ENCODE measurements at places on chromosomes 3 and 15.

DNA sequence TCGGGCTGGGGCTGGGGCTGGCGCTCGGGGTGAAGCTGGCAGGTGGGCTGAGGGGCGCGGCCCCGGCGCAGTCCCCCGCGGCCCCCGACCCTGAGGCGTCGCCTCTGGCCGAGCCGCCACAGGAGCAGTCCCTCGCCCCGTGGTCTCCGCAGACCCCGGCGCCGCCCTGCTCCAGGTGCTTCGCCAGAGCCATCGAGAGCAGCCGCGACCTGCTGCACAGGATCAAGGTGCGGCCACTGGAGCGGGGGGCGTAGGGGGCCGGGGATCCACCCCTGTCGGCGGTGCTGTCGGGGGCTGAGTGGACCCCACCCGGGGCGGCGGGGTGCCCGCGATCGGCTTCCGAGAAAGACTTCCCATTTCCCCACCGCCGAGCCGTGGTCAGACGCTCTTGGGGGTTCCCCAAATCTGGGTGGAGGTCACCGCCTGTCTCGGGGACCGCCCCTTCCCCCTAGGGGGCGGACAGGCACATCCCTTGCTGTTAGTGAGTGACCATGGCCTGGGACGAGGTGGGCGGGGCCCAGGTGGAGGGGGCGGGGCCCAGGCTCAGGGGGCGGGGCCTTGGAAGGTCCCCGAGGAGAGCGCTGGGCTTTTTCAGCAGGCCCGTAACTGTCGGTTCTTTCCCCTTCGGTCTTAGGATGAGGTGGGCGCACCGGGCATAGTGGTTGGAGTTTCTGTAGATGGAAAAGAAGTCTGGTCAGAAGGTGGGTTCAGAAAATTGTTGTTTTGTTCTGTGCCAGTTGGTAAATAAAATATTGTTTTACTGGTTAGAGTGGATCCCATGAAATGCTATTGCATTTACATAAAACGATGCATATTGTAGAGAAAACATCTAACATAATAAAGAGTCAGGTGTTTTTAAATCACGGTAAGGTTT is 578 bp downstream of the LACTB start:
- peak; percentile 83 for DNase-seq

DNA sequence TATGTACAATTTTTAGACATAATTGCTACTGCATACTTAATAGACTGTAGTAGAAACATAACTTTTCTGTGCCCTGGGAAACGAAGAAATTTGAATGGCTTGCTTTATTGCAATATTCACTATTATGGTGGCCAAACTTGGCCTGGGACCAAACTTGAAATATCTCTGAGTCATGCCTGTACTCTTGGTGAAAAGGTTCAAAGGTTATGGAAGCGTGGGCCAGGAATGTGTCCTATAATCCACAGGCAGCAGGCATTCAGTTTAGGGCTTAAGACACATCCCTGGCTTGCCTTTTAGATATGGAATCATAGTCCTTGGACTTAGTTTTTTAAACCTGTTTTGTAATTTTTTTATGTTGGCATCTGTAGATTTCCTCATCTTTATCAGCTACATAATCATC is 124.3 kb downstream of the LRIG1 start:
- no peak for DNase-seq

GRCh38 chr3:40995271-40995670 is 204.0 kb upstream of the CTNNB1 start:
- no peak for DNase-seq

DNA sequence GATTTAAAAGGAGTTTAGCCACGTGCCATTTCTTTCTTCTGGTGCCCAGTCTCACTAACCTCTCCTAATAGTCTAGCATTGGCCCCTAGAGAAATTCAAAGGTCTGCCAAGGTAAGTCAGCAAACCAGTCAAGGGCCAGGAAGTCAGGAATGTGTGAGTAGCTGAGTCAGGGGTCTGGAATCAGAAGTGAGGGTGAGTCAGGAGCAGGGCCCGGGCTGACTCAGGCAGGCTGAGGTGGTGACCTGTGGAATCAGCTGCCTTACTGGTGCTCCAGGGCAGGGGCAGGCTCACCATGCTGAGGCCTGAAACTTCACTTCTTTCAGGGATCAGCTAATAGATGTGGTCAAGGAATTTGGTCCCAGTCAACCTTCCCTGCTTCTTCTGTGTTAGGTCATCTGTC is 105.8 kb upstream of the MYZAP start:
- no peak for DNase-seq

DNA sequence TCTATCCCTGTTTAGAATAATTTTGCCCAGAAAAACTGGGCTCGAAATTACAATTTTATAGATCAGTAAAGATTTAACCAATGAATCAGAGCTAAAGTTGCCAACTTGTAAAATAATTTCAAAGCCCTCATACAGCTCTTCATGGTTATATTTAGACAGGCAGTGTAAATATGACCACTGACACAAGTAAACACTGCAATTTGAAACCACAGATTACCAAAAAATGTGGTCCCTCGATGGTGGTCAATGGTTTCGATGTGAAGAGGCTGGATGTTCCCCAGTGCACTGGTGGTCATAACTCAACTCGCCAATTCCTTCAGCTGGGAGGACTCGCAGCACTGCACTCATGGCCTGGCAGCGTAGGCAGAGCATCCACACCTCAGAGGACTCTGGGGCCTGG is 28.6 kb downstream of the LRTM1 start:
- no peak for DNase-seq

Data from CD4-positive, alpha-beta T cell treated with Interleukin-1 beta for 1 hour (primary cell).